ENCODE measurements at places on chromosomes 2 and 18.

GRCh38 chr18:13442451-13442850, 223.9 kb downstream of the LDLRAD4 start:
- no peak for DNase-seq

- no peak for DNase-seq
Measured at GRCh38 chr2:62663920-62664795, 41.4 kb upstream of the EHBP1 start.

GRCh38 chr2:201484805-201485204, 33.3 kb downstream of the STRADB start:
- no peak for DNase-seq

DNA sequence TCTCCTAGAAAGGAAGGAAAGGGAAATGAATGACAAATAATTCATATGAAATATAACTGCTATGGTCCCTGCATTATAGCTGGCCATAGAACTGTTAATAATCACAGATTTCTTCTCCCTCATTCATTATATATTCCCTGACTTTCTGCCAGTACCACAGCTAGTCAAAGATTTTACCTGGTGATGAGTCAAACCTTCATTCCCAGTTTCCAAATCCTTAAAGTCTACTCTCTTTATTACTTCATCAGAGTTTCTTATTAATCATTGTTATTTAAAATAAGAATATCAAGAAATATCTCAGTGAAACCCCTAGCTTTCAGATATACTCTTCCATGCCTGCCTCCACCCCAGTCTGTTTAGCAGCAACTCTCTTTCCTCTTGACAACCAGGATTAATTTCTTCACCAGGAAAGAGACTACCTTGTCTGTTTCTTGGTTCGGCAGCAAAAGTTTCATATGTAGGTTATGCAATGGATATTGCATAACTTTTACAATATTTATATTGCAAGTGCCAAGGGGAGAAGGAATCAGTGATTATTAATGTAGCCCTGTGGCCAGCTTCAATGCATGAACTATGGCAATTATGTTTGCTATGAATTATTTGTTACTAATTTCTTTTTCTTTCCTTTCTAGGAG, 533.8 kb downstream of the FBXO15 start:
- no peak for DNase-seq

GRCh38 chr2:166335284-166335683, 40.5 kb downstream of the SCN9A start:
- DNase-seq, result no peak
